ENCODE measurements at places on chromosomes 1 and 21.

DNA sequence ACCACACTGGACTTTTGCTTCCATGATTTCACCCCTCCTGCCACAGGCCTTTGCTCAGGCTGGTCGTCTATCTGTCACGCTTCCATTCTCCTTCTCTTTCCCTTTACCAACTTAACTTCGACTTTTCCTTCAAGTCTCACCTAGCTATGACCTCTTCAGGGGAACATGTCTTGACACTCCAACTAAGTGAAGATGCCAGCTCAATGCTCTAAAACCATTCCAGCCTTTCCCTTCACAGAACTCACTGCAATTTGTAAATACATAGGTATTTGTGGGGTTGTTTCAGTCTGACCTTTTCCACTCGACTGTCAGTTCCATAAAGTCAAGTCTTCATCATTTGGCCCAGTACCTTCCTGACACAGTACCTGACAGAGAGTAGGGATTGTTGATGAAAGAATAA, 358.6 kb upstream of the CAMK1G start:
- DNase-seq, result no peak

DNA sequence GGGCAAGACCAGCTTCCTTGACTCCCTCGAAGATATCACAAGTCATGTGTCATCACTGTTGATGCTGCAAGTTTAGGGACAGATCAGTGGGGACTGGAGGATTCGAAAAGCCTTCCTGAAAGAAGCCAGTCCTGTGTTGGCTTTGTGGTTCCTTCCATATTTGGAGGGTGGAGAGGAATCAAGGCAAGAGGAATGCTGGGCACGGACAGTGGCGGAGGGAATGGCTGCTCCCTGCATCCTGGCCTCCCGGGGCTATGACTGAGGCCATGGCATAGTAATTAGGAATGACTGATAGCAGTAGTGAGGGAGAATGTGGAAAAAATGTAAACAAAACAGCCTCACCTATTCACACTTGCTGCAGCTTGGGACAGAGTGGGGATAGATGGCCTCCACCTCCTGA, 36.4 kb downstream of the VANGL1 start:
- DNase-seq, result no peak

DNA sequence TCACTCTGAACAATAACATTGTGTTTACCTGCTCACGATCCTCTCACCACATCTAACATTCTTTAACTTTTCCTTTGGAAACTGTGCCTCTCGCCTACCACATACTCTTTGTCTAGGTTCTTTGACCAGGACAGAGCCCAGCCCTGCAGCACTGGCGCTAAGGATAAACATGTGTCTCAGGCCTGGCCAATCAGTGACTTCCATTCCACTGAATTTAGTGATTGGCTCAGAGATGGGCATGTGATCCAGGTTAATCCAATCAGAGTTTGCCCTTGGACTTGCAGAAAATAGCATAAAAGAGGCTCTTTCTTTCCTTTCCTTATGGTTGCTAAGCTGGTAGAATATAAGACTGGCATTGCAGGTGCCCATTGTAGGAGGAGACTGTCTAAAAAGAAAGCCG, 605.7 kb downstream of the MATN1 start:
- DNase-seq, result no peak

- no peak for DNase-seq
These were observed 24.2 kb upstream of the SYDE2 start for GRCh38 chr1:85224734-85225623.

- DNase-seq, result no peak
These were observed 498.2 kb upstream of the NR5A2 start for GRCh38 chr1:199529324-199529723.

- DNase-seq, result no peak
These were observed 271.8 kb downstream of the BRINP2 start for GRCh38 chr1:177442584-177442983.

- DNase-seq, result no peak
These were observed at the start of gene ZNF593OS for GRCh38 chr1:26171084-26172072. ZNF593OS (minus strand) TSS chr1:26171832; CDS start chr1:26171661, 171 bp downstream.

- no peak for DNase-seq
These were observed 18.2 kb downstream of the CTH start for GRCh38 chr1:70429219-70429618.

- no peak for DNase-seq
These were observed 184.0 kb downstream of the CDC7 start for GRCh38 chr1:91684481-91685196.

GRCh38 chr1:32929366-32929765, 28.2 kb upstream of the TMEM54 start:
- DNase-seq, result no peak

DNA sequence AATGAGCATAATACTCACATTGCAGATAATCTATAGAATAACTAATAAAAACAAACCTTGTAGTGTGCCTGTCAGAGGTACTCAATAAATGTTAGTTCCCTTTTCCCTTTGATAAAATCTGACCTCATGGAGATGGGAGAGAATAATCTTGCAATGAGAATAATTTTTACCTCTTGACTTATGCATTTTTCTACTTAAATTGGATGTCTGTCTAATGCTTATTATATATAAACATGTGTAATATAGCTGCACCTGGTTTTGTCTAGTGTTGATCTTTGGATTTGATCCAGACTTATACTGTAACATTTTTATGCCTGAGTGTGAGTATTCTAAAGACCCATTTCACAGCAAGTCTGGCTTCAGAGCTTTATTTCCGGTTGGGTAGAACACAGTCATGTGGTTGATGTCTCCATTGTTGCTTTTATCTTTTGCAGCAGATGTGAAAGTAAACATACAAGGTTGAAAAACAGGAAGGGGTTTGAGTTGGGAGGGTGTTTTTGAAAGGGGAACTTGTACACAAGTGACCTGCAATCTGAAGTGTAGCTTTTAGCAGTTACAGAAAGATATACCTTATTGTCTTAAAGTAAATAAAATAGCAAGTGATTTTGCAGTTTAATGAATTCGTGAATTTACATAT, 12.4 kb downstream of the EPB41 start:
- no peak for DNase-seq

- DNase-seq, result no peak
These were observed 522.9 kb downstream of the LRRIQ3 start for GRCh38 chr1:73674945-73675561.

DNA sequence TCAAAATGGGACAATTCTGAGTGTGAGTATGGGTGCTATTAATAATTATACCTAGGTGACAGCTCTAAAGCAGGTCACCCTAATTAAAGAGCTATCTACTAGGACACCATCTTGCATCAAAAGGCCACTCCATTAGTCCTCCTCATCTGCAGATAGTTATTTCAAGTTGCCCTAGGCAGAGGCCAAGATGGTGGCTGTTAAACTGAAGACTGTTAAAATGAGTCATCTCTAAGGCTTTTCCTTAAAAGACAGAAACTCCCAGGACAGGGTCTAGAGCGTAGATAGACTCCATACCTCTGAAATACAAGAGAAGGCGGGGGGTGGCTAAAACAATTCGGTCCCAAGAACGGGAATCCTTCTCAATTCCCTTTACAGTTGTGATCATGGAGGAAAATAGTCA, 4.5 kb upstream of the ZNF697 start:
- DNase-seq, result no peak

GRCh38 chr1:202067188-202067974, 55.3 kb upstream of the GPR37L1 start:
- DNase-seq, result no peak

- no peak for DNase-seq
These were observed 11.4 kb upstream of the ERI3 start for GRCh38 chr1:44366371-44366975.

GRCh38 chr1:215835951-215836350, 268.8 kb downstream of the KCTD3 start:
- DNase-seq, result no peak

DNA sequence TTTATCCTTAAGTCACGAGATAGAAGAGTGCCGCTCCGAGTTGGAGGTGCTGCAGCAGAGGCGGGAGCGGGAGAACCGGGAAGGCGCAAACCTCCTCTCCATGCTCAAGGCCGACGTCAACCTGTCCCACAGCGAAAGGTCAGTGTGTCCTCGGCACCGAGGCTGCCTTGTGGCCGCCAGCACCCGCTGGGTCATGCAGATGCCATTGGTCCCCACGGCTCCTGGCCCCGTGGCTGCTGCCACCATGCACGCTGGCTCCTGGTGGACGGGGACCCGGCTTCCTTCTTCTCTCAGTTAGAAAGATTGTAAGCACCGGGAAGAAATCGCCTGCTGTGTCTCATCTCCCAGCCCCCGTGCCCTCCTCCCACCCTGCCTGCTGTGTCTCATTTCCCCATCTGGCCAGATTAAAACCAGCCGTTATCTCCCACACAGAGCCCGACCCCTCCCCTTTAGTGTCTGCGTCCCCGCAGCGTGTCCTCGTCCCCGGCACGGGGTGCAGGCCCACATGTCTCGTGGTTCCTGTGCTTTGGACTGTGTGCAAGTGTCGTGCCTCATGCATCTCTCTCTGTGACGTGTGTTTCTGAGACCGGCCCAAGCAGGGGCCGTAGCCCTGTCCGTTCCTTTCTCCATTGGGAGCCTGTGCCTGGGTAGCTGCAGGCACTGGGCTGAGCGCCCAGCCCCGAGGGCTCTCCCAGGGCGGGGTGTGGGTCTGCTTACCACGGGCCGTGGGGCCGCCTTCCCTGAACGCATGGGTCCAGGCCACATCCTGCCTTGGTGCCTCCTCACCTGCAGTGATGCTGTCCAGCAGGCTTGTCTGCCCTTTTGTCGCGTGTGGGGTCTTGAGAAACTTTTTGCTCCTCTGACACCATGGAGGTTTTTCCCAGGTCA, 62.1 kb downstream of the PCNT start:
- DNase-seq, result no peak

DNA sequence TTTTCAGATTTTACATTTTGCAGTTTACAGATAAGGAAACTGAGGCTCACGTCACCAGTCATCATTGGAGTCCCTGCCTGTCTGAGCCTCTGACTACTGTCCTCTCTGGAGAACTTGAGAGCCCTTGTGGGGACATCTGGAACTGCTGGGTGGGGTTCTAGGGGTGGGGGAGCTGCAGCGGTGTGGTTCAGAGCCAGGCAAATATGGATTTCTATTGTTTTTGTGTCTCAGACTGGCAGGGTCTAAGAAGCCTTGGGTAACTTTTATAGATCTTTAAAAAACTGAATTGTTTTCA, 46.9 kb downstream of the IER5 start:
- DNase-seq, result no peak

DNA sequence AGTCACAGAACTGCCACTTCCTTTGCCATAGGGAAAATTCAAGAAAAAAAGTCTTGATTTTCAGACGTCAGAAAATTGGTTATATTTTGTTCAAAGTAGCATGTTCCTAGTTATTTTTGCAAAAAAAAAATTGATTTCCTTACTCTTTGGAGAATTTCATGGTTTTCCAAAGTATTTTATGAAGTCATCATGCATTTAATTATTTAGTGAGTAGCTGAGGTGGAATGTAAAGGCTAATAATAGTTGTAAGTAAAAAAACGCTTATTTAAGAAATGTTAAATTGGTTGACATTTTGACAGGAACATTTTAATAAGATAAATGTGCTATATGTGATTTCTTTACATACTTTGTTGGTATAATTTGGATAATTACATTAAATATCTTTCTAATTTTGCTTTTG, 20.8 kb downstream of the TSEN15 start:
- DNase-seq, result no peak

DNA sequence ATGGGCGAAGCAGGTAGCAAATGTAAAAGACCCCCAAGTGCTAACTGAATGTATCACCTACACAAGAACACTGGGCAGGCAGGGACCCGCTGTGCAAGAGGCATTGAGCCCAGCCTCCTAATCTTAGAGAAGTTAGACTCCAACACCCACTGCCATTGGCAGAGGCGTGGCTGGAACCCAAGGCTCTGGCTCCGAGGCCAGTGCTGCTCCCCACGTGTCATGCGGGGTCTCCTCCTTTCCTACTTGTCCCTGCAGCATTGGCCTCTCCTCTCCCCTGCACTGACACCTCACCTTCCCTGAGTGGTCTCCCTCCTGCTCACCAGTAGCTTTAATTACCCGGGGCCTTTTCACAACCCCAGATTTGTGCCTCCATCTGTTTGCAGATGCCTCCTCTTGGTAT, 107.0 kb downstream of the GALNT2 start:
- DNase-seq, result no peak

DNA sequence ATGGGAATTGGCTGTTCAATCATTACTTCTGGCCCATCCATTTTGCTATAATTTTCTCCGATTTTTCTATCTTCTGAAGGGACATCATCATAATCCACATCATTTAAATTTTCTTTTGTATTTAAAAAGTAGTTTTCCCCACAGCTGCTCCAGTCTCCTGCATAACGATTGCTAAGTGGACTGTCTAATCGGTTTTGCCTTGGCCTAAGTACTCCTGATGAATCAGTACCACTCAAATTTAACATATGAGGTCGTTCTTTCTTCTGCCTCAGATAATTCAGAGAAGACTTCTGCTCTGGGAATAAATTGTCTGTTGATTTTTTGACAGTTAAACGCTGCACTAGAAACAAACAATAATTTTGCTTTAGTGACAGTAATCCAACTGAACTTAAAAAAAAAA, 41.9 kb downstream of the SYDE2 start:
- no peak for DNase-seq

GRCh38 chr21:42440187-42440792, 36.6 kb downstream of the UBASH3A start:
- DNase-seq, result peak; percentile 67

GRCh38 chr1:8879922-8880676, 1.6 kb upstream of the ENO1 start:
- no peak for DNase-seq

GRCh38 chr1:108767115-108767514, 20.6 kb downstream of the STXBP3 start:
- DNase-seq, result no peak

GRCh38 chr1:157948312-157949073, 45.0 kb upstream of the KIRREL1 start:
- no peak for DNase-seq

DNA sequence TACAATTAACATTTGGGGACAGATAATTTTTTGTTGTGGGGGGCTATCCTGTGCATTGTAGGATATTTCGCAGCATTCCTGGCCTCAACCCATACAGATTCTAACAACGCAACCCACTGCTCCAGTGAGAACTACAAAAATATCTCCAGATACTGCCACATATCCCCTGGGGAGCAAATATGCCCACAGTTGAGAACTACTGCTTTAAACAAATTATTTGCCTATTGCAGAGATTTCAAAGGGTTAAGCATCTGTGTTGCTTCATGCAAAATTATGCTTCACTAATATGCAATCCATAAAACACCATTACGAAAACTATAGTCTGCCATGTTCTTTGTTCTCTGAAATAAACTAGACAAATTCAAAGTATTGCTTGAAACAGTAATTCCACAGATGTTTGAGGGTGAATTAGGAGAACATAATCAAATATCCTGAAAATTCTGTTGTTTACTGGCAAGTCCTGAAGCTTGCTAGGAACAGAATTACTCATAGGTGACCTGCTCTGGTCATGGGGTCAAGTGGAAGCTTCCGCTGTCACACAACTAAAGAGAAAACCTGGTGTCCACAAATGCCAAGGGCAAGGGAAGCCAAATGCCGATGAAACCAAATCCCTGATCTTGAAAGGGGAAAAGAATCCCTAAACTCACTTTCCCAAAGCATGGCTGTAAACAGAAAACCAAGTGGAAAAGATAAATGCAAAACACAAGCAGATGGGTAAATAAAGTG, 149.4 kb downstream of the RERE start:
- no peak for DNase-seq

GRCh38 chr1:14310476-14310875, 288.0 kb upstream of the KAZN start:
- no peak for DNase-seq

GRCh38 chr1:151024540-151025146, 11.7 kb upstream of the BNIPL start:
- DNase-seq, result peak; percentile 86

GRCh38 chr1:58749646-58750045, 34.2 kb downstream of the JUN start:
- DNase-seq, result no peak

Measured in activated naive CD8-positive, alpha-beta T cell treated with anti-CD3 and anti-CD28 coated beads, Interleukin-2, amount 50 U/mL, for 24 hours (primary cell).